ENCODE measurements at places on chromosomes 6 and 20. TPM values are rescaled to one million over a fixed set of nuclear protein-coding genes. Genes with fewer than 3 reads are reported as not detected.

The STX16 gene
- 110 TPM for total RNA-seq

The IL17F gene
- total RNA-seq: 157 TPM

The ZBTB46 gene
- total RNA-seq: 1.3 TPM

The ARFGEF2 gene
- total RNA-seq: 19.3 TPM

The KIAA1755 gene
- total RNA-seq: not detected

The SF3B5 gene
- total RNA-seq: 152 TPM

The SOD2 gene
- total RNA-seq: 90.6 TPM

The DYNLT2 gene
- total RNA-seq: 2.0 TPM

The NKX2-2 gene
- total RNA-seq: not detected

The PPP1R3G gene
- total RNA-seq: 0.09 TPM

The ADGRF1 gene
- not detected for total RNA-seq

The NKAPL gene
- total RNA-seq: 0.25 TPM

The LY6G5C gene
- 1.5 TPM for total RNA-seq

The SMLR1 gene
- not detected for total RNA-seq

The MCCD1 gene
- not detected for total RNA-seq

The ADNP gene
- total RNA-seq: 86.1 TPM

The DEFB121 gene
- total RNA-seq: not detected

The PRKN gene
- total RNA-seq: 0.56 TPM

The REPS1 gene
- 60.3 TPM for total RNA-seq

The RUNX2 gene
- 18.1 TPM for total RNA-seq

The NKX2-4 gene
- total RNA-seq: not detected

The RIMS4 gene
- total RNA-seq: not detected

The SNTA1 gene
- total RNA-seq: 4.2 TPM

The GPX6 gene
- total RNA-seq: not detected

The RSPH4A gene
- not detected for total RNA-seq

The DLK2 gene
- 2.0 TPM for total RNA-seq

The SAPCD1 gene
- total RNA-seq: 12.2 TPM

The GABRR1 gene
- total RNA-seq: not detected

The EYA4 gene
- not detected for total RNA-seq
